ENCODE measurements at places on chromosomes 2 and 18.

- no peak for DNase-seq
These were observed 13.3 kb downstream of the OTOF start for GRCh38 chr2:26464390-26465265.

DNA sequence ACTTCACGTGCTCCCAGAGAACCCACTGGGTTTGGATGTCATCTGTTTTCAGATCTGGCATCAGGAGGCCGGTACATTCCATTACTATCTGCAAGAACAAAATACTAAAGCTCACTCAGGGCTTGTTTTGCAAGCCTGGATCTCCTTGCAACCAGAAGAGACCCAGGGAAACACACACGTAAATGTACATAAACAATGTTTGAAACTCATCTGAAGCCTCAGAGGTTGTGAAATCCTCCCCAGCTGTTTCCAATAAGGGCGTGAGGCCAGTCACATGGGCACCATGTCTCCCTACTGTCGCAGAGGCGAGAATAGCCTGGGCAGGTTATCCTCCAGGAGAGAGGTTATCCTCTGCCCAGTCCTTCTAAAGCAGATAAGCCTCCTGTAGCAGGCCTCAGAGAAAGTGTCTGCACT, 186.9 kb downstream of the GFPT1 start:
- no peak for DNase-seq

DNA sequence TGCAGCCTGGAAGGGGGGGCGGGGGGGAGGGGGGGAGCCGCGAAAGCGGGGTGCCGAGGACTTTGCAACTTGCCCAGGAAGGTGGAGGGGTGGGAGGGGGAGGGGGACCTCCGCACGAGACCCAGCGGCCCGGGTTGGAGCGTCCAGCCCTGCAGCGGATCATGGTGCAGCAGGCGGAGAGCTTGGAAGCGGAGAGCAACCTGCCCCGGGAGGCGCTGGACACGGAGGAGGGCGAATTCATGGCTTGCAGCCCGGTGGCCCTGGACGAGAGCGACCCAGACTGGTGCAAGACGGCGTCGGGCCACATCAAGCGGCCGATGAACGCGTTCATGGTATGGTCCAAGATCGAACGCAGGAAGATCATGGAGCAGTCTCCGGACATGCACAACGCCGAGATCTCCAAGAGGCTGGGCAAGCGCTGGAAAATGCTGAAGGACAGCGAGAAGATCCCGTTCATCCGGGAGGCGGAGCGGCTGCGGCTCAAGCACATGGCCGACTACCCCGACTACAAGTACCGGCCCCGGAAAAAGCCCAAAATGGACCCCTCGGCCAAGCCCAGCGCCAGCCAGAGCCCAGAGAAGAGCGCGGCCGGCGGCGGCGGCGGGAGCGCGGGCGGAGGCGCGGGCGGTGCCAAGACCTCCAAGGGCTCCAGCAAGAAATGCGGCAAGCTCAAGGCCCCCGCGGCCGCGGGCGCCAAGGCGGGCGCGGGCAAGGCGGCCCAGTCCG, 540 bp downstream of the SOX11 start:
- peak; percentile 51 for DNase-seq

DNA sequence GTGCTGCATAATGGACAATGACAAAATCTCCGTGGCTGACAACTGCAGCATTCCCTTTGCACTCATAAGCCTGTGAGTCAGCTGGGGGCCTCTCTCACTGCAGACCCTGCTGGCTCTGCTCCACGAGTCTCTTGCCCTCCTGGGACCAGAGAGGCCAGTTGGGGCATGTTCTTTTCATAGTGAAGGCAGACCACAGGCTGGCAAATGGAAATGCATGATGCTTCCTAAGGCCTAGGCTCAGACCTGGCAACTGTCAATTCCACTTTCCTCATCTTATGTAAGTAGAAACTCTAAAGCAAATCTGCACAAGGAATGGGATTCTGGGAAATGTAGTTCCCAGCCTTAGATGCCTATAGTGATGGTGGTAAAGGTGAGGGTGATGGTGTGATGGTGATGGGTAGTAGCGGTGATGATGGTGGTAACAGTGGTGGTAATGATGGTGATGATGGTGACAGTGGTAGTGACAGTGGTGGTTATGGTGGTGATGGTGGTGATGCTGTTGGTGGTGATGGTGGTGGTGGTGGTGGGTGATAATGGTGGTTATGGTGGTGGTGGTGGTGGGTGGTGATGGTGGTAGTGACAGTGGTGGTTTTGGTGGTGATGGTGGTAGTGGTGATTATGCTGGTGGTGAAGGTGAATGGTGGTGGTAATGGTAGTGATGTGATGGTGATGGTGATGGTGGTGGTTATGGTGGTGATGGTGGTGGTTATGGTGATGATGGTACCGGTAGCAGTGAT, 185.8 kb upstream of the ARL4C start:
- DNase-seq, result no peak

DNA sequence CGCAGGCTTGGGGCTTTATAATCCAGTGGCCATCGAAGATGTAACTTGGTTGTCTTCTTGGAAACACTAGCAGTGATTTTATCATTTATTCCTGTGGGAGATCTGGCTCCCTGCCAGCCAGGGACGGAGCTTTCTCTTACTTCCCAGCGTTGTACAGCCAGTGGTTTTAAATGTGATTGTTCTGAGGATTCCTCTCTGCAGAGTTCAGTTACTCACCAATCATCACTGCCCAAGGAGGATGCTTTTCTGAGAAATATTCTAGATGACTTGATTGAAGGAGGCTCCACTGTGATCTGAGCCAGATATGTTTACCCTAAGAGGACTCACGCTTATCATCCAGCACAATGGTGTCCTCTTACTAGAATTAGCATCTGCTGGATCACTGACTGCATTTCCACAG, 744.3 kb downstream of the RNF144A start:
- DNase-seq, result no peak

DNA sequence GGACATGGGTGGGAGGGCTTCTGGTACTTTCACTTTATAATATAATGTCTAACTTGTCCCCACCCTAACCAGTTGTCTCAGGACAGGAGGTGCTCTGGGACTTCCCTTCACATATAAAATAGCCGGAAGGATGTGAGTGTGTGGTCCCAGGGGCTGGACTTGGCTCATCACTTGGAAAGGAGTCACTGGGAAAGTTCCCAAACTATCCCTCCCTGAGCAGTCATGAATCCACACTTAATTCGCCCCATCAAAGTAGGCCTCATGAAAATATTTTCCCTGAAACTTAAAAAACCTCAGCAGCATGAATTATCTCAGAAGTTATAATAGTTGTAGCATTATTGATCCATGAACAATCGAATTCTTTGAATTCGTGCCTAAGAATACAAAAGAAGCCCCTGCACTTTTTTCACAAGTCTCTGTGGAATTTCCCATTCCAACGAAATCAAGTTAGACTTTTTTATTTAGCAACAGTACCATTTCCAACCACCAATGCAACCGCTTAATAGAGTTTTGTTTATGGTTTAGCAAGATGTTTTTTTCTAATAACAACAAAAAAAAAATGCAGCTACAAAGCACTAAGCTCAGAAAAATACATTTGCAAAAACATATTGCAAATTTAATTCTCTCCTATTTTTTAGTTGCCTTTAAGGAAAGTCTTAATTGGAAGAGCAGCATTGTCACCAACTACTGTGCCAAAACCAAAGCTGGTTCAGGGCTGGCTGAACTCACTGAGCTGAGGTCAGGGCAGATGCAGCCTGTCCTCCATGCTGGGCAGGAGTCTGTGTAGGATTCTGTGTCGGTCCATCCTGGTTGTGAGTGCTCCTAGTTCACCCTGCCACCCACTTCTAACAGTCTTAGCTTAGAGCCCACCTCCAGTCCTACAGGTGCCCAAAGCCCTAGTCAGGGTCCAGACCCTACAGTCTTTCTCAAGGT, 68.8 kb upstream of the SPTBN1 start:
- DNase-seq, result no peak

- no peak for DNase-seq
These were observed 43.6 kb downstream of the TSPYL6 start for GRCh38 chr2:54212456-54212855.

- DNase-seq, result no peak
These were observed 40.1 kb downstream of the TMEM17 start for GRCh38 chr2:62465741-62466502.

DNA sequence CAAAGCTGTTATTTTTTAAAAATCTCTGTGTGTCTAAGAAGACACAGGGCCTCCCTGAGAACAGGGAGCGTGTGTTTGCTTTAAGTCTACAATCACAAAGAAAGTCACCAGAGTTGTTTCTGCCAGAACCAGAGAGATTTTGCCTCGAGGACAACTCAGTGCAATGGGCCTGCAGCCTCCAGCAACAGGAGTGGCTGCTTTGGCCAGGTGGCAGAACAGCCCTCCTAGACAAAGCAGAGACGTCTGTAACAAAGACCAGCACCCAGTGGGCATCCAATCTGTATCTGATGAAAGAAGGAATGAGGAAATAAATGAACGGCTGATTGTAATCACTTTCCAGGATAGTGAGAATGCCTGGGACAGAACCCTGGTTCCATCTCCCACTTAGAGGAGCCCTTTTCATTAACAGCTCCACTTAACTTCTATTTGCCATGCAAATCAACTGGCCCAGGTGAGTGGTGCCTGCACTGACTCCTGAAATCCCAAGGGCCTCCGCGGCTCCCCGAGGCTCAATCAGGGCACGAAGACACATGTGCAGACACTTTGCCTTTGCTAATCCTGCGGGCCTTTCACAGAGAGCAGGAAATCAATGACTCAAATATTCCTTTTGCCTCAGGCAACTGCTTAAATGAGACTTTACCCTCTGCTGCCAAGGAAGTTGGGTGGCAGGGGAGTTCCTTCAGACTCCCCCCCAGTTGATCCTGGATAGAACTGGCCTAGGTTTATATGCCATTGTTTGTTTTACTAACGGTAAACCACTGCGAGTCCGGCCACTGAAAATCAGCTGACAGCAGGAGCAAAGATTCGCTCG, 146.5 kb downstream of the CABLES1 start:
- DNase-seq, result no peak

DNA sequence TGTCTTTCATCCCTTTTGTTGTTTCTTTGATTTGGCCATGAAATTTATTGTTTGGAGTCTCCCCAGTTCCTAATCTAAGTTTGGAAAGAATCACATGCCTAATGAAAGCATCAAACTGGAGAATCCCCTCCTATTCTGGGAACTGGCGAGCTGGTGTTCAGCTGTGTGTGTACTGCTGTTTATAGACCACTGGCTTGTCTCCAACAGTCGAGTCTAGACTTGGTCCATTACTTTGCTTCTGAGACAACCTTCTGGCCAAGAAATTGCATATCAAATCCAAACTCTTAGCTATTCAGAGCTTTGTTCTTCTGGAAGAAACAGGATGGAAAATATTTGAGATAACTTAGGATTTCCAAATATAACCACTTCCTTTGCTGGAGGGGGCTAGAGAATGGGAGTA, 111.5 kb upstream of the THSD7B start:
- DNase-seq, result no peak

DNA sequence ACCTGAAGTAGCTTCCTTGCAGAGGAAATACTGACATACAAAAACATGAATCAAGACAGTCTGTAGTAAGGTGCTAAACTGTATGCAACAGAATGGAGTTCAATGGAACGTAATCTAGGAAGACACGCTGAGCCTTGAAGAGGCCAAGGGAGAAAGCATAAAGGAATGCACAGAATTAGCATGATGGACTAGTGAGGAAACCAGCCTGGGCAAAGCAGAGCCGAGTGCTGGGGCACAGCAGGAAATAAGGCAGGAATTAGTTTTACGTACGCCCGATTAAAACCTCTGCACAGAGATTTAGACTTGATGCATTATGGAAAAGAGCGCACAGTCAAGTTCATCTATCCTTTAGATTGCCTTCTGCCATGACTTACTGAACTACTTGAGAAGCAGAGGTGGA, 200.3 kb downstream of the DLGAP1 start:
- no peak for DNase-seq

DNA sequence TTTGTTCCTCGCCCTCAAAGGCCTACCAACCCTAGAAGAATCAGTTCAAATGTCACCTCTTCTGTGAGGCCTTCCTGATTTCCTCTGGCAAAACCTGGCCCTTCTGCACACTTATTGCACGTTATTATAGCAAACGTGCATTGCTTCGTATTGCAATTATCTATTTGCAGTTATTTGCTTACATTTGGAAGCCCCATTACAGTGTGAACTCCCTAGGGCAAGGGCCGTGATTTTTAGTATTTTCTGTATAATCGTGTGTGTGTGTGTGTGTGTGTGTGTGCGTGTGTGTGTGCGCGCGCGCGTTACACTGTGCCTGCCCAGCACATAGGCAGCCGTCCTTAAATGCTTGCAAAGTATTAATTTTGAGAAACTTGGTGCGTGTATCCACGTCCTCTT, 460 bp upstream of the SEMA4F start:
- no peak for DNase-seq

- DNase-seq, result no peak
These were observed 76.8 kb downstream of the ACKR3 start for GRCh38 chr2:236646441-236646840.

- DNase-seq, result no peak
These were observed 228.9 kb downstream of the EIPR1 start for GRCh38 chr2:3148716-3149115.

DNA sequence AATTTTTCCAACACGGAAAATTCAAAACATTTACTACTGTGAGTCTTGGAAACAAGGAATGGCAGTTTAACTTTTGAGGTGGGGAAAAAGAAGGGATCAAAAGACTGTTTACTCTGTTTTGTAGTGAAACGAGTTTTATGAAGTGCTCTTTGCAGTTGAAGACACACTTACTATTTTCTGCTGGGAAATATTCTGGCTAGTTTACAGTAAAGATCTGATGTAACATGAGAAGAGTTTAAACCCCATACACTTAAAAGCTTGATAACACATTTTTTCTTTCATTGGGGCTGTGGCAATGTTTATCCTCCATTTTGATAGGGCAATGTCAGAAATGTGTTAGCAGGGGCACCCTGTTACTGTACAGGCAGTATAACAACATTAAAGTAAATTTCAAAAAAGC, 124.9 kb upstream of the SMAD7 start:
- DNase-seq, result no peak

DNA sequence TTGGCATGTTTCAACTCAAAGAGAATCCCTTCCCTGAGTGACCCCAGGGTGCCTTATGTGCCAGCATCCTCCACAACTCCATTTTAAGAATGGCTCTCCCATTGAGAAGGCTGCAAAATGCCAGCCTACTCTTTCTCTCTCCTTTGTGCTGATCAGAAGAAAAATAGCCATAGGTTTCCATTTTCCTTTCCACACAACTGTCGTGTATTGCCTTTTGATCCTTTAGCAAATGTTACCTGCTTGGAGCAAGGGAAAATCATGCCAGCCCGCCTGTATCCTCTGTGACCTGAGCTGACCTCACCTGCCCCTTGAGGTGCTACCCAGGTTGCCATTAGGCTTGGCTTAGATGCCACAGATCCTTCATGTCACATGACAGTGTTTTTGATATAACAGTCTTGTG, 38.8 kb downstream of the DPYSL5 start:
- no peak for DNase-seq

DNA sequence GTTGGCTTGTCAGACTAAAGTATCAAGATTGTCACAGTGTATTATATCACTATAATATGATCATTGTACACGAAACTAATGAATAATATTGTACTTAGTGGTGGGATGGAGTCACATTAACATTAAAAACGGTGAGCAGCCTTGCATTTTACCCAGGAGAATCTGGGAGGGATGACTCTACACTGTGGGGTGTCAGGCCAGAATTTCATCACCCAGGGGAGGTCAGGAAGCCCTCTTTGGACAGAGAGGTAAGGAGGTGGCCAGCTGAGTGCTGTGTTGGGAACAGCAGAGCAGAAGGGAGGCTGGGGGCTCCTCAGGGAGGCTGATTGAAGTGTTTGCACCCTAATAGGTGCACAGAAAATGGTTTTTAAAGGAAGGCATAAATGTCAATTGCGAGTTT, 33.0 kb downstream of the CDCA7 start:
- no peak for DNase-seq

- DNase-seq, result no peak
These were observed 201.0 kb upstream of the SALL3 start for GRCh38 chr18:78778651-78779050.
